HepG2 (cell line): ENCODE measurements at places on chromosomes 7 and 10. TPM values are rescaled to one million over a fixed set of nuclear protein-coding genes. Genes with fewer than 3 reads are reported as not detected.

DNA sequence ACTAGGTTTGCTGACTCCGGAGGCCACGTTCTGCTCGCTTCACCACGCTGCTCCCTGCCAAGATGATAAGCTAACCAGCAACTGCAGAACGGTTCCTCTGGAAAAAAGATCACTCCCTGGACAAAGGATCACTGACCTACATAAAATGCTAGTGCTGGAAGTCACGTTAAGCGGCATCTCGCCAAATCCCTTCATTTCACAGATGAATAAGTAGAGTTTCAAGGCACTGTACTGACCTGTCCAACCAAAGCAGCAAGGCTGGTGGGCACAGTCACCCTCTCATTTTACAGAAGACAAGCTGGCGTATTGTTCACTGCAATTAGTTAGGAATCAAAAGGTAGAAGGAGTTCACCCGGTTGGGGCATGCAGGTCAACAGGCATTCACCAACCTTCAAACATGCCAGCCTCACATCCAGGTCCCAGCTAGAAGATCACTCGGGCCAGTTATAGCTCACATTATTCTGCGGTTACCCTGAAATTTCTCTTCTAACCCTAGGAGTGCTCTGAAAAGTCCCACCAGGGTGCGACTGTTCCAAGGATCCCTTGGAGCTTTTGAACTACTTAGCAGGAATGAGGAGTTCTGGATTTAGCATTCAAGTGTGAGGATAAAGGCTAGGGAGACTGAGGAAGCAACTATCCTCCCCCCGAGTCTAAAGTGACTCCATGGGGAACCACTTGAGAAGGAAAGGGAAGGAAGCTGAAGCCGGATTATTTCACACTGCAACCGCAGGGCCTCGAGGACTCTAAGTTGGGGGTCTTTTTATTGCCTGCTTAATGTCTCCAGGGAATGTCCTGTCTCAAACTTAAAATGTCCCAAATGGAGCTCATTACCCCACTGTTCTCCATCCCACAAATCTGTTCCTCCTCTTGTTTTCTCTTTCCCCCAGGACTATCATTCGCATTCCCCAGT is 32.8 kb downstream of the HIPK2 start:
- DNase-seq = no peak
- H3K4me3 ChIP-seq = no peak overlapping the region
- H3K27ac ChIP-seq = peak overlapping the region; percentile 25
- no peaks in the 10 kb centered on the region for H3K27me3 ChIP-seq

DNA sequence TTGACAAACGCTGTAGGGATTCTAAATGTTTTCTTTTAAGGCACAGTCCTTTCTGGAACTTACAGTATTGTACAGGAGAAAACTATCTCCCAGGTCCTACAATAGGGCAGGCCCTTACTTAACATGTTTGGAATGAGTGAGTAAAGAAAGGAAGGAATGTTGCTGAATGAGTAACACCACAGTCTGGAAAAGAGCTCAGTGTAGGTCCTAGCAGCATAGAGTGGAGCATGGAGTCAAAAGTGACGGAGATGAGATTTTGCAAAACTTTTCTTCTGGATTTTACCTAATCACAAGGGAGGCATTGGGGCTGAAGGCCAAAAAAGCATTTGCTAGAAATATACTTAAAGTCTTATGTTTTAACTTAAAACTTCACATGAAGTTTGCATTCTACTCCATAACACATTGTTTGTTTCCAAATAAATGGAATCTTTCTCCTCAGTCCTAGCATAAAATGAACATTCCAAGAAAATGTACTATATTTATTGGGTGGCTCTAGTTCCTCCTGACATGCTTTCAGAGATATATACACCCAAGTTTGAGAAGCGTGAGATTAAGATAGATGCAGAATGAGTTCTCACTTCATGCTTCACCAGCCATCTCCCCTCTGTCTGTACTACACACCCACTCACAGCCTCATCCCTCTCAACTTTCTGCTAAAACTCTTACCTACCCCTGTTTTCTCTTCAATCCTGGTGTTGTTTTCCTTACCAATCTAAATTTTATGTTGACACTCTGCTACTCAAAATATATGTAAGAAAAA is 20.2 kb upstream of the ADD3 start:
- peaks cover 13% of the 10 kb centered on the region; the same call in 1 of the 2 replicates for H3K4me1 ChIP-seq
- H3K36me3 ChIP-seq = no peaks in the 10 kb centered on the region
- peak; percentile 67 for DNase-seq
- H3K27ac ChIP-seq = no peak overlapping the region

Gene PLPP4
- not detected in 2 replicates for total RNA-seq

DNA sequence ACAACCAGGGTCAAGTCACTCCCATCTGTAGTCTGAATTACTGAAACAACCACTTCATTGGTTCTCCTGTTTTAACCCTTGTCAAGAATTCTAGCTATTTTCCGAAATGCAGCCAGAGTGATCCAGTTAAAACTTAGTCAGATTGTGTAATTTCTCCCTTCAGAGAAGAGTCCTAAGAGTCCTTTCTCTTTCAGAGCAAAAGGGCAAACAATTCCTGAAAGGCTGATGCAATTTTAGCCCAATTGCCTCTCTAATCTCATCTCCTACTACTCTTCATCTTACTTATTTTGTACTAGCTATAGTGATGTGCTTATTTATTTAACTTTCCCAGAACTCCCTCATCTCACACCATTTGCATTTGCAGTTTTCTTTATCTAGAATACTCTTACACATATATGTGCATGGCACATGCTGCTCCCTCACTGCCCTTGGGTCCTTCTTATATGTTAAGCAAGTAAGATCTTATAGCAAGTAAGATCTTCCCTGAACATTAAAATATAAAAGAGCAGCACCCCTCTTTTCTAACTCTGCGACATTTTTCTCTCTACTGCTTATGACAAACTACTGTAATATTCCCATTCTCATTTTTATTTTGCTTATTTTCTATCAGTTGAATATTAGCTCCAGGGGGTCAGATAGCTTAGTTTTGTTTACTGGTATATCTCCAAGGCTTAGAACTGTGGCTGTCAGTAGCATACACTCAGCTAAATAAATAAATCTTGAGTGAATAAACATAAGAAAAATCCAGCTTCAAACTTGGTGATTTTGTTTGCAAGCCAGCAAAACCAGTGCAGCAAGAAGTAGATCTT is 44.6 kb downstream of the HGF start:
- H3K27ac ChIP-seq = no peak overlapping the region
- H3K27me3 ChIP-seq = no peaks in the 10 kb centered on the region
- H3K4me1 ChIP-seq = no peaks in the 10 kb centered on the region
- no peak for DNase-seq
- no peak overlapping the region for H3K4me3 ChIP-seq

- H3K4me3 ChIP-seq = peak overlapping the region; percentile 31; the same call in 1 of the 2 replicates
- H3K27me3 ChIP-seq = no peaks in the 10 kb centered on the region
- peak overlapping the region; percentile 54 for H3K27ac ChIP-seq
Observed at GRCh38 chr10:50216894-50217293, 34.4 kb downstream of the ASAH2 start.

Gene FKBP6
- total RNA-seq = 0.13 and 0.20 TPM in 2 replicates

DNA sequence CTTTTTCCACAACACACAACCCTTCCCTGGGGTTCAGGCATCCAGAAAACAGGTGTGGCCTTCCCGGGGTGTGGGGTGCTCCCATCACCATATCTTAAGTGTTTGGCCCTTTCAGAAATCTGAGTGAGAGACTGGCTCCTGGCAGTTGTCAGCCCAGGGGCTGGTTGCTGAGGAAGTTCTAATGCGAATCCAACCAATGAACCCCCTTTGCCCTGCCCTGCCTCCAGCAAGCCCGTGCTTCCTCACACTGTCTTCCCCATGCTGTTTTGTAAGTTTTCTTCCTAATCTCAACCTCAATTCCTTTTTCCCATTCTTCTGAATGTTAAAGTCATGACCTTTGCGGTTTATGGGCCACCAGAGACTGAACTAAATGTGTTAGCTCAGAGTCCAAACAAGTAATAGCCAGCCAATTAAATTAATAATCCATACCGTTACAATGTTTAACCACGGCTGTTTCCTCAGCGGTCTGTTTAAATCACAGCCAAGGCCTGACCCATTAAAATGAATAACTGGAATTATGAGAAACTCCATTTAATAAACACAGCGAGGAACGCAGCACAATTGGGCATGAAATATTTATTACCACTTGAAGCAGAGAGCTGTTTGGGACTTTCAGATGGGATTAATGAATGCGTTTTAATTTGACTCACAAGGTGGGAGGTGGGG is 90.9 kb upstream of the TCF7L2 start:
- no peaks in the 10 kb centered on the region for H3K36me3 ChIP-seq
- H3K27me3 ChIP-seq = no peaks in the 10 kb centered on the region
- H3K27ac ChIP-seq = no peak overlapping the region
- H3K4me1 ChIP-seq = no peaks in the 10 kb centered on the region
- no peak overlapping the region for H3K4me3 ChIP-seq
- no peak for DNase-seq

Gene ANXA8L1
- total RNA-seq = not detected in 2 replicates

Gene AKR1C8
- total RNA-seq = not detected in 2 replicates

Gene PRR15
- 6.2 and 7.8 TPM in 2 replicates for total RNA-seq

DNA sequence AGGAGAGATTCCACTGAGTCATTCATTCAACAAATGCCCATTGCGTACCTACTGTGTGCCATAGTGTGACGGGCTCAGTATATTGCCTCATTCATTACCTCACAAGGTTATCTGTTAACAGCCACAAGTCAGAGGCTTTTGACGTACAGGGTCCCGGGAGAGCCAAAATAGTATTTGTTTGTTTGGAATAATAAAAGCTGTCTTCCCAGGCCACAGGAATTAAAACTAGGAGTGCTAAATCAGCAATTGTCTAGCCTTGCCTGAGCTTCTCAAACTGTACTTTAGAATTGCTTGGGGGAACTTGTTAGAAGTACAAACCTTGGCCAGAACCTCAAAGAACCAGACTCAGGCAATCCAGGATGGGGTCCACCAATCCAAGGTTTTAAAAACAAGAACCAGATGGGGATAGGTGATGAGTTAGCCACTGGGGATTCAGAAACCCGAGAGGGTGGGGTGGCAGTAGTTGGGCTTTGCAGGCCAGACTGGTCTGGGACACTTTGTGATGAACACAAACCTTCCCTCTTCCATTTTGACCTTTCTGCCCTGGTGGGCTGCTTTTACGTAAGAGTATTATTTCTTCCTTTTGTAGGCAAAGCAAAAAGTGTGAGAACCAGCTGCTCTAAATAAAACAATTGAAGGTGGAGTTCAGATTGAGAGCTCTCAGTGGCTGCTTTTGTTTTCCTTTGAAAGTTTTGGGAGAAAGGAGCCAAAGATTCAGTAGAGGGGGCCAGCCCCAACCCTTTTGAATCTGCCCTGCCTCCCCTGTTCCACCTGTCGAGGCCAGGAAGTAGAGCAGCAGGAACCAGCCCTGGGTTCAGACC is 113.0 kb upstream of the ANLN start:
- H3K36me3 ChIP-seq = no peaks in the 10 kb centered on the region
- no peak overlapping the region for H3K4me3 ChIP-seq

Gene CDHR3
- 8.2 and 11.8 TPM in 2 replicates for total RNA-seq

- peaks cover 2% of the 10 kb centered on the region for H3K27me3 ChIP-seq
- H3K4me1 ChIP-seq = peaks cover 14% of the 10 kb centered on the region
- DNase-seq = no peak
- no peak overlapping the region for H3K4me3 ChIP-seq
Observed at GRCh38 chr10:132021504-132022143, 39.9 kb upstream of the BNIP3 start.

Gene FAM25C
- not detected in 2 replicates for total RNA-seq

DNA sequence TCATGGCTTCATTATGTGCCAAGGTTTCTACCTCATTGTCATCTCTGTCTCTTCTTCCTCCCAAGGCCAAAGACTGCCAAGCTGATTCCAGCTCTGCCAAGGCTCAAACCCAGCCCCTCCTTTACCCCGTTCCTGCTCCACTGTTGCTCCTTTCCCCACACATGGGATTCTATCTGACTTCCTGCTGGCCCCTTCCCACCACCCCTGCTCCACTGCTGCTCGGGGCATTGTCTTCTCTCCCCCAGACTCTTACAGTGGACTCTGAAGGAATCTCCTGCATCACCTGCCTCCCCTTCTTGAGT is 86.3 kb downstream of the COBL start:
- DNase-seq = no peak
- no peaks in the 10 kb centered on the region for H3K4me1 ChIP-seq
- no peak overlapping the region for H3K4me3 ChIP-seq
- no peak overlapping the region for H3K27ac ChIP-seq

Gene CHST15
- 1.1 and 1.4 TPM in 2 replicates for total RNA-seq

DNA sequence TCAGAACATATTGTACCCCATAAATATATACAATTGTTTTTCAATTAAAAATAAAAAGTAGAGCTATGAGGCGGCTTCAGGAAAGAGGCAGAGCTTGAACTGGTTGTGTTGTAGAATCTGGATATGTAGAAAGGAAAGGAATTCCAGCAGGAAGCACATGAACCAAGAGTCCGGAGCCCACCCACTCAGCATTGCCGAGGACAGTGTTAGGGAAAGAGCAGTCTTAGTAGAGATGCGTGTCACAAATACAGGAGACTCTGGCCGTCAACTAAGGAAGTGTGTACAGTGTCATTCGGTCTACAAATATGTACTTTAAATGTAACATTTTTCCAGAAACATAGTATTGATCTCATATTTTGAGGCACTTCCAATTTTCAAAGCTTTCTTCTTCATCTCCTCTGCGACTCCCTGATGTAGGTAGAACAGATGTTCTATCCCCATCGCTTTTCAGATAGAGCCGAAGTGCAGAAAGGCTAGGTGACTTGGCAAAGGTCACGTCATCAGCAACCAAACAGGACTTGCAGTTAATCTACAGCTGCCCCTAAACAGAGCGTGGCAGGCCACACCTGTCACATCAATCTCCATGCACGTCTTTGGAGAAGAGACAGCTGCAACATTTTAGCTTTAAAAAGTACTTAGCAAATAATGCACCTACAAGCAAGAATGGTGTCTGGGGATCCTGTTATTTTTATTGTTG is 25.3 kb upstream of the GJD4 start:
- H3K4me1 ChIP-seq = no peaks in the 10 kb centered on the region
- H3K36me3 ChIP-seq = no peaks in the 10 kb centered on the region
- H3K27me3 ChIP-seq = peaks cover 5% of the 10 kb centered on the region; the same call in 1 of the 3 replicates

Gene WEE2
- not detected in 2 replicates for total RNA-seq

Gene PRTFDC1
- not detected in 2 replicates for total RNA-seq

- no peak overlapping the region for H3K27ac ChIP-seq
- no peak for DNase-seq
- H3K4me1 ChIP-seq = no peaks in the 10 kb centered on the region
Observed at GRCh38 chr7:123660514-123661354, 5.1 kb downstream of the LMOD2 start.

GRCh38 chr7:22669692-22670421 is 57.1 kb upstream of the IL6 start:
- H3K27ac ChIP-seq = no peak overlapping the region
- H3K36me3 ChIP-seq = no peaks in the 10 kb centered on the region
- peaks cover 26% of the 10 kb centered on the region for H3K4me1 ChIP-seq
- no peak for DNase-seq
